Effector memory CD4-positive, alpha-beta T cell (primary cell): ENCODE measurements at places on chromosomes 4 and X.

DNA sequence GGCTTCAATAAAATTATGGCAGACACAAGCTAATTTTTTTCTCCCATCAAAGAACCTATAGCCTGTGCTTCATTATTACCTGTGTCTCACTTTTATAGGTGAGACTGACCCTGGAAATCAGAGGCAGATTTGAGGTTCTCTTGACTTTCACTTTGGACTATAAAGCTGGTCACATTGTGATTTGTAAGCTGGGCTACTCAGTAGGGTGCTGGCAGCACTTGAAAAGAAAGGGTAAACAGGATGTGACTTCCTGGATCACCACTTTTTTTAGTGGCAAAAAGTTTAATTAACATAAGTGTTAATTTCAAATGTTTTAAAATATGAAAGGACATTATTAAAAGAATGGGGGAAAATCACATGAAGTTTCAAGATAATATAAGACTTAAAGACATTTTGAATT lies 50.6 kb upstream of the GATB start:
- DNase-seq = no peak
- H3K27me3 ChIP-seq = no peaks in the 10 kb centered on the region
- no peaks in the 10 kb centered on the region for H3K4me1 ChIP-seq
- H3K27ac ChIP-seq = no peak overlapping the region

DNA sequence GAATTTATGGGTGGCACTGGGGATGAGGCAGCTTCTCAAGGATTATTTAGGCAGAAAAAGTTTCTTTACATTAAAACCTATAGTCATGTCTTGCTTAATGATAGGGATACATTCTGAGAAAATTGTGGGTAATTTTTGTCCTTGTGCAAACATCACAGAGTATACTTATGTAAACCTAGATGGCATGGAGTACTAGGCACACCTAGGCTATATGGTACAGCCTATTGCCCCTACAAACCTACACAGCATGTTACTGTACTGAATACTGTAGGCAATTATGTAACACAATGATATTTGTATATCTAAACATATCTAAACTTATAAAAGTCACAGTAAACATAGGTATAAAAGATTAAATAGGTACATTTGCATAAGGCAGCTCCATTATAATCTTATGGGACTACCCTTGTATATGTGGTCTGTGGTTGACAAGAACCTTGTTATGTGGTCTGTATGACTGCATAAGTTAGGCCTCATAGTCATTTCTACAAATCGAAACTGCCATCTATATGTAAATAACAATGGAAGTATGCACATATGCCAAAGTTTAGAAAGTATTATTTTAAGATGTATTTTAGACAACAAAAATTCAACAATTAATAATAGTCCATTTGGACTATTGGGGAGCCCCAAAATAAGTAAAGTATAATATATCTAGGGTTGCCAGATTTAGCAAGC lies 87.3 kb downstream of the CFAP299 start:
- no peaks in the 10 kb centered on the region for H3K27me3 ChIP-seq
- DNase-seq = no peak
- H3K36me3 ChIP-seq = no peaks in the 10 kb centered on the region
- no peak overlapping the region for H3K27ac ChIP-seq

GRCh38 chr4:37749398-37749988 lies 63.3 kb upstream of the RELL1 start:
- DNase-seq = no peak
- no peak overlapping the region for H3K27ac ChIP-seq
- H3K27me3 ChIP-seq = no peaks in the 10 kb centered on the region
- H3K4me1 ChIP-seq = no peaks in the 10 kb centered on the region
- no peaks in the 10 kb centered on the region for H3K36me3 ChIP-seq

DNA sequence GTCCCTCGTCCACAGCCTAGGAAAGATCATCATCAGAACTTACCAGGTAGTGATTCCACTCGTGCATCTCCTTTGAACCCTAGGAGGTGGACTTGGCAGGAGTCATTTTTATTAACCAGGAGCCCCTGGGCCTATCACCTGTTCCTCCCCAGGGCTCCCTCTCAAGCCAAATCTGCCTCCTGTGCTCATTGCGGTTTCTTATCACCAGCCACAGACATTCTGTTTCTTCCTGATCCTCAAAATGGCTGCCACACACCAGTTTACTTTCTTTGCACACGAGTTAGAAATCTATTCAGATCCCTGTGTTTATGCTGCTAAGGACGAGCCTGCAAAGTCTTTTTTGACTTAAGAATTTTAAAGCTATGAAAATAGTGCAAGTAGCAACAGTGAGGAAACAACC lies 354.5 kb upstream of the BOD1L1 start:
- H3K27me3 ChIP-seq = no peaks in the 10 kb centered on the region
- no peak overlapping the region for H3K27ac ChIP-seq
- no peak for DNase-seq
- no peaks in the 10 kb centered on the region for H3K36me3 ChIP-seq
- no peak overlapping the region for H3K4me3 ChIP-seq
- H3K4me1 ChIP-seq = no peaks in the 10 kb centered on the region

DNA sequence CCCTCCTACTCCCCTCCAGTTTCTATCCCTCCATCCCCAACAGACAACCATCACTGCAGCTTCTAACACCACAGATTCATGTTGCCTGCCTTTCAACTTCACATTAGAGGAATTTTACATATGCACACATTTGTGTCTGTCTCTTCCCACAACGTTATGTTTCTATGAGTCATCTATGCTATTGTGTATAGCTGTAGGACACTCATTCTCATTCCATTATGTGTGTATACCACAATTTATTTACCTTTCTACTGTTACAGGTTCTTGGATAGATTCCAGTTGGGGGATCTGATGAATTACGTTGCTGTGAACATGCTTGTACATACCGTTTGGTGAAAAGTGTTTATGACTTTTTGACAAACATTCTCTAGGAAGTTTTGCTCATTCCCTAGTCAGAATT lies 58.8 kb upstream of the TRPC3 start:
- H3K36me3 ChIP-seq = no peaks in the 10 kb centered on the region
- no peaks in the 10 kb centered on the region for H3K4me1 ChIP-seq
- no peaks in the 10 kb centered on the region for H3K27me3 ChIP-seq
- H3K4me3 ChIP-seq = no peak overlapping the region
- H3K27ac ChIP-seq = no peak overlapping the region

DNA sequence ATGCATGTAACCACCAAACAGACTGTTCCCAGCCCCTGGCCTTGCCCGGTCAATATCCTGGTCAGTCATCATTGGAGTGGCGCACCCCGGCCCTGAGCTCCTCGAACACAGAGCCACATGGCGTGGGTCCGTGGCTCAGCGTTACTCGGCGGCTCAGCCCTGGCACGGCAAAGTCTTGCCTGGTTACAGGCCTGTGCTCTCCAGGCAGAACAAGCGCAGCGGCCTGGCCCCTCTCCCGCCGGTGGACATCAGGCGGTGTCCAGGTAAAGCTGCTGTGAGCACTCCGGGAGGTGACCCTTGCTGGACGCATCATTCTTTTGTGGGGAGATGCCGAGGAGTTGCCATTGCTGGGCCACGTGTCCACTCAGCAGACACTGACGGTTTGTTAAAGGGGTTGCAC lies 6.1 kb upstream of the UVSSA start:
- no peak for DNase-seq
- H3K27me3 ChIP-seq = no peaks in the 10 kb centered on the region
- no peak overlapping the region for H3K4me3 ChIP-seq
- H3K27ac ChIP-seq = no peak overlapping the region
- peaks cover 6% of the 10 kb centered on the region for H3K4me1 ChIP-seq
- H3K36me3 ChIP-seq = peaks cover 53% of the 10 kb centered on the region

DNA sequence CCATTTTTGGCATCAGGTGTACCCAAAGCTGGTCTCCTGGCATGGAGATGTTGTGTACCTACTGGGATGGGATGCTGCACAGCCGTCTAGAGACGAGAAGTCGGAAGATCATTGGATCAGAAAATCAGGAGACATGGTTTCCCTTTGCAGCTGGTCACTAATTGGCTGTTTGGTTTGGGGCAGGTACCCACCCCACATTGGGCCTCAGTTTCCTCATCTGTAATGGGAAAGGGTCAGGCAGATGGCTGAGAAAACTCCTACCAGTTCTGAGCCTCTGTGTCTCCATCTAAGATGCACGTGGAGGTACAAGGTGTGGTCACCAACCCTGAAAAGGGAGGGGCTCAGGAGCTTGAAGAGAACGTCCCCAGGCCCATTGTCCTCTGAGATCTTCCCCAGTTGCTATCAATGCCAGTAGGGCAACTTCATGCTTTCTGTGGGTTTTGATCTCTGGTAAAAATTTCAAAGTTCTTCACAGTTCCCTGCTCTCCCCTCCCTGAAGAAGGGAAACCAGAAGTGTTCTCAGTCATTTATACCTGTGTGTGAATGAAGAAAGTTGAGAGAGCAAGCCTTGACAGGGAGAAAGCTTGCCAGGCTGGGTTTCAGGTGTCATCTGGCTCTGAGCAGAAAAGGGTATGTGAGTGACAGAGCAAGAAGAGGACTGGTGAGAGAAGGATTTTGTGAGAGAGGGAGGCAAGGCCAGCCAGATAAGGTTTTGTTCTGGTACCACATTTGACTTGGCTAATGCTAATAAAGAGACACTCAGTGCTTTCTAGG lies 15.1 kb downstream of the TSC22D3 start:
- H3K36me3 ChIP-seq = no peaks in the 10 kb centered on the region
- H3K4me1 ChIP-seq = no peaks in the 10 kb centered on the region
- no peak overlapping the region for H3K27ac ChIP-seq
- DNase-seq = no peak

GRCh38 chrX:24410514-24411189 lies 50.2 kb downstream of the SUPT20HL1 start:
- DNase-seq = no peak
- H3K4me1 ChIP-seq = no peaks in the 10 kb centered on the region
- H3K4me3 ChIP-seq = no peak overlapping the region
- no peaks in the 10 kb centered on the region for H3K36me3 ChIP-seq

- no peak overlapping the region for H3K27ac ChIP-seq
- no peak for DNase-seq
- H3K4me3 ChIP-seq = no peak overlapping the region
- no peaks in the 10 kb centered on the region for H3K4me1 ChIP-seq
Measured at GRCh38 chr4:156169861-156170260, 216.2 kb upstream of the CTSO start.
